ENCODE measurements at places on chromosomes 16 and 17. TPM values are rescaled to one million over a fixed set of nuclear protein-coding genes. Genes with fewer than 3 reads are reported as not detected.

Gene MRPL12
- 51.1 TPM for total RNA-seq

Gene KRT40
- not detected for total RNA-seq

Gene ACSM2A
- total RNA-seq: not detected

Gene ZNF423
- 26.5 TPM for total RNA-seq

- peaks cover 24% of the 10 kb centered on the region for H3K4me1 ChIP-seq
- no peaks in the 10 kb centered on the region for H3K27me3 ChIP-seq
- H3K4me3 ChIP-seq: peak within 1 kb of the TSS; percentile 92
- H3K27ac ChIP-seq: peak within 1 kb of the TSS; percentile 79
- no peak for DNase-seq
- peaks cover 11% of the 10 kb centered on the region for H3K36me3 ChIP-seq
Measured at GRCh38 chr16:57999971-58000705, at the start of gene ZNF319. Gene ZNF319 (minus strand): TSS chr16:58000672. CDS start chr16:57998265, 2,407 bp downstream.

GRCh38 chr16:81018496-81018895 is 11.5 kb downstream of the CENPN start:
- no peak overlapping the region for H3K4me3 ChIP-seq
- no peak for DNase-seq
- H3K27me3 ChIP-seq: no peaks in the 10 kb centered on the region
- H3K36me3 ChIP-seq: peaks cover 5% of the 10 kb centered on the region
- H3K27ac ChIP-seq: no peak overlapping the region

DNA sequence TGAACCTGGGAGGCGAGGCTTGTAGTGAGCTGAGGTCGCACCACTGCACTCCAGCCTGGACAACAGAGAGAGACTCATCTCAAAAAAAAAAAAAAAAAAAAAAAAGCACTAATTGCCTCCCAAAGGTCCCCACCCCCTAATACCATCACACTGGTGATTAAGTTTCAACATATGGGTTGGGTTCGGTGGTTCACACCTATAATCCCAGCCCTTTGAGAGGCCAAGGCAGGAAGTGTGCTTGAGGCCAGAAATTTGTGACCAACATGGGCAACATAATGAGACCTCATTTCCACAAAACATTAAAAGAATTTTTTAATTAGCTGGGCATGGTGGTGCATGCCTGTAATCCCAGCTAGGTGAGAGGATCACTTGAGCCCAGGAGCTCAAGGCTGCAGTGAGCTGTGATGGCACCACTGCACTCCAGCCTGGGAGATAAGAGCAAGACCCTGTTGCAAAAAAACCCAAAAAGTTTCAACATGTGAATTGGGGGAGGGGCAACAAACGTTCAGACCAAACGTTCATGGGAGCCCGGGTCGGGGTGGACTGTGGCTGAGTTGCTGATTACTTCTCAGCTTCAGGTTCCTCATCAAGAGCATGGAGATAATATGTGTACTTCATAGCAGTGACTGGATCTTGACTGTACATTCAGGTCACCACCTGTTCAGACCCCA is 62.1 kb upstream of the NOL11 start:
- H3K4me1 ChIP-seq: peaks cover 5% of the 10 kb centered on the region
- H3K27ac ChIP-seq: no peak overlapping the region
- H3K4me3 ChIP-seq: no peak overlapping the region
- no peaks in the 10 kb centered on the region for H3K36me3 ChIP-seq

- H3K4me3 ChIP-seq: no peak overlapping the region
- H3K4me1 ChIP-seq: peaks cover 41% of the 10 kb centered on the region
- DNase-seq: no peak
- H3K27me3 ChIP-seq: no peaks in the 10 kb centered on the region
- no peak overlapping the region for H3K27ac ChIP-seq
Measured at GRCh38 chr17:15896277-15896676, 48.7 kb upstream of the ADORA2B start.

- peaks cover 18% of the 10 kb centered on the region for H3K36me3 ChIP-seq
- H3K27me3 ChIP-seq: no peaks in the 10 kb centered on the region
Measured at GRCh38 chr16:50310308-50311133, 44.2 kb downstream of the ADCY7 start.

DNA sequence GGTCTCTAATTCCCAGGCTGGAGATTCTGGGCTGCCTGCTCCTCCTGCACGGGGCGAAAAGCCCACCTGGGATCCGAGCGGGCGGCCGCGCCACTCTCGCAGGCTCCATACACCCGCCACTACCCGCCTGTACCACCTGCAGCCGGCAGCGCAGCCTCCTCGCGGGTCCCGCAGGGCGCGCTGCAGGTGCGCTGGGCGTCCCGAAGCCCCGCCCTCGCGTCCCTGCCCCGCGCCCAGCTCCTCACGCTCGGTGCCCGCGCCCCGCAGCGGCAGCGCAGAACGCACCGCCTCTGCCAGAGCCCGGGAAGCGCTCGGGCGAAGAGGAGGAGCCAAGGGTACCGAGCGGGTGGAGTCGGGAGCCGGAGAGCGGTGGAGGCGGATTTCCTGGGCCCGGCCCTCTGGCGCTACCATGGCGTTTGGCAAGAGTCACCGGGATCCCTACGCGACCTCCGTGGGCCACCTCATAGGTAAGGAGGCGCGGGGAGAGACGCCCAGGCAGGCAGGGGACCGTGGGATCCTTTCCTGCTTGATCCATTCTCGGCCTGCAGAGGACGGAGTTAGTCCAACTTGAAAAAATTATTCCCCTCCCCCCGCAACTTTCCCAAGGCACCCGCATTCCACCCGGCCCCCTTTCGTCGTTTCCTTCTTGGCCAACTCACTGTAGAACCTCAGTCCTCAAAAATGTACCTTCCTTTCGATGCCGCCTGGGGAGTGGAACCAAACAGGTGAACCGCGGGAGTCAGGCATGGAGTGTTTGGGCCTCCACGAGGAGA is at the start of gene TOM1L1:
Gene TOM1L1 (plus strand): TSS at position 396 of the 773 bp plus-strand sequence. CDS start 14 bp downstream, at position 410.
- peak; percentile 91 for DNase-seq
- peaks cover 9% of the 10 kb centered on the region for H3K36me3 ChIP-seq
- peak within 1 kb of the TSS; percentile 89 for H3K4me3 ChIP-seq

DNA sequence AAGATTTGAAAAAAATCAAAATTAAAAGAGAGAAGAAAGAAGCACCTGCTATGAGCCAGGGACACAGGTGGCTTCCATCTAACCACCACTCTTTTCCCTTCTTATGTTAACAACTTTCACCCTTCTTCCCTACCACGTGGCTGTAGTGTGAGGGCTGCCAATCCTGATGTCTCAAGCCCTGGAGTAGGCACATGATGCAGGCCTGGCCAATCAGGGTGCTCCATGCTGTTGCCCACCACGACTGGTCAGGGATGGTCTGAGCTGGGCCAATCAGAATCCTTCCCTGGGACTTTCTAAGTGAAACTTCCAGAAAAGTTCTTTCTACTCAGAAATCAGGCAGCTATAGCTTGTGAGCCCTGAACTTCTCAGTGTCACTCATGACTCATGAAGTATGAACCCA is 140.7 kb downstream of the SDK2 start:
- no peak overlapping the region for H3K4me3 ChIP-seq
- H3K4me1 ChIP-seq: no peaks in the 10 kb centered on the region
- H3K36me3 ChIP-seq: no peaks in the 10 kb centered on the region
- DNase-seq: no peak
- H3K27me3 ChIP-seq: peaks cover 5% of the 10 kb centered on the region

GRCh38 chr17:78117027-78117981 is 11.3 kb downstream of the TMC6 start:
- no peak overlapping the region for H3K4me3 ChIP-seq
- no peak for DNase-seq
- peaks cover 2% of the 10 kb centered on the region for H3K36me3 ChIP-seq
- H3K4me1 ChIP-seq: peaks cover 4% of the 10 kb centered on the region
